Cerebellar nuclear complex (tissue), 1 donor: ENCODE measurements at places on chromosomes 1 and 21.

DNA sequence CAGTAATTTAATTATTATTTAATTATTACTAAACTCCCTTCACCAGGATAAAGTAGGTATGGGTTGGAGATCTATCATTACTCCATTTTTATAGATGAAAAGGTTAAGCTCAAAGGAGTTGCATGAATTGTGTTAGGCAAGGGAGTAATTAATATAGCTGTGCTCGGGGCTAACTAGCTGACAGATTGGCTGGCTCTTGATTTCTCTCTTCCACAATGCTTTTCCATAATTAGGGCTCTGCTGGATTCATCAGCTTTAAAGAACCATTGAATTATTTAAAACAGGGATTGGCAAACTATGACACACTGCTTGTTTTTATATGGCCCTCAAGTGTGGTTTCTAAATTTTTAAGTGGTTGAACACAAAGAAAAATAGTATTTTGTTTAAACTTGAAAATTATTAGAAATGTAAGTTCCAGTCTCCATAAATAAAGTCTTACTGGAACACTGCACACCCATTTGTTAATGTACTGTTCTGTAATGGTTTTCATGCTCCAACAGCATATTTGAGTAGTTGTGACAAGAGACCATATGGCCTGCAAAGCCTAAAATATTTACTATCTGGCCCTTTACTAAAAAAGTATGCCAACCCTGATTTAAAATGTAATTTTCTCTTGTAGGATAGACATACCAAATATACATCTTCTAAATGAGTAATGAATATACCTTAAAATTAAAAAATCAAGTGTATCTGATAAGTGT lies 76.4 kb downstream of the GDAP2 start:
- peak; percentile 49 for DNase-seq

GRCh38 chr1:226603022-226603857 lies 54.7 kb downstream of the STUM start:
- peak; percentile 81 for DNase-seq

GRCh38 chr1:26470878-26471497 lies 1.3 kb upstream of the HMGN2 start:
- no peak for DNase-seq

DNA sequence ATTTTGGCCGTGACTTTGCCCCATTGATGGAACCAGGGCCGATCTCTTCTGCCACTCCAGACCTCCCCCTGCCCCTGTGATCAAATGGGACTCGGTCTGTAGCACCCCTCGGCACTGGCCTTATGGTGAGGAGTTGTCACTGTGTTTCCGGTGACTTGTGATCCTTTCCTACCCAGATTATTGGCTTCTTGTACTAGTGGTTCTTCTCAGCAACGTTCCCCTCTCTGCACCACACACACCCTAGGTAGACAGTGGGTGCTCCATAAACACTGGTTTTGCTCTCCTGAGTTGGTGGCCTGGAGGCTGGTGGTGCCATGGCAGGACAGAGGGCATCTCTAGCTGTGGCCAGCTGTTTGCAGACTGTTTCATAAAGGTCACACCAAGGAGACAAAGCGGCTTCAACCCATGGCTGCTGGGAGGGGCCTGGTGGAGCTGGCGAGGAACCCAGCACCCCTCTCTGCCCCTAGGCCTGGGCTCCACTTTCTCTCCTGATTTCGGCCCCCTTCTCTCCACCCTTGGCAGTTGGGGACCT lies 50.7 kb downstream of the DHRS3 start:
- DNase-seq = no peak

DNA sequence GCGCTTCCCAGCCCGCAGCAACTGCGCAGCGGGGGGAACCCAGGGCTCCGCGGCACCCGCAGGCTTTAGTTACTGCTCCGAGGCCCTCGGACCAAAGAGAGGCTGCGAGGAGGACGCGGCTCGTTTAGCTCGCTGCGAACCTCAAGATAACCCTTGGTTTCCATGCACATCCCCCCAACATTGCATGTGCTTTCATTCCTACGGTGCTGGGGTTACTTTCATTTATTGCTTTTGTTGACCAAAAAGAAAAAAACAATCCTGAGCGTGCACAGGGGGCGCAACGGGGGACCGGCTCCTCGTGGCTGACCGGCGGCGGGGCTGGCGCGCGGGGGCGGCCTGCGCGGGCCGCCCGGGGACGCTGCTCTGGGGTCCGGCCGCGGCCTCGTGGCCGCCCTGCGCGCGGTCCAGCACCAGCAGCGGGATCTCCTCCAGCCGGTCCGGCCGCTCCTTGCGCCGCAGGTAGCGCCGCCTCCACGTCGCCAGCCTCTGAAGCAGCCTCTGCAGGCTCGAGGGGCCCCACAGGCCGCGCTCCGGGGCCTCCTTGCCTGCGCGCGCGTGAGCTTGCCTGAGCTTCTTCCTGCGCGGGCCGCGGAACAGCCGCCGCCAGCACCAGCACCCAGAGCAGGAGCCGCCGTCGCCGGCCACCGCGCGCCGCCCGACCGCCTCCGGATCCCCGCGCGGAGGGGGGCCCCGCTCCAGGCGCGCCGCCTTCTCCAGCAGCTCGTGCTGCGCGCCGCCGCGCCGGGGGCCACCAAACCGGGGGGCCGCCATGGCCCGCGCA lies 77.4 kb downstream of the DESI2 start:
- no peak for DNase-seq

- no peak for DNase-seq
Measured at GRCh38 chr1:162753998-162754585, 36.4 kb upstream of the HSD17B7 start.

DNA sequence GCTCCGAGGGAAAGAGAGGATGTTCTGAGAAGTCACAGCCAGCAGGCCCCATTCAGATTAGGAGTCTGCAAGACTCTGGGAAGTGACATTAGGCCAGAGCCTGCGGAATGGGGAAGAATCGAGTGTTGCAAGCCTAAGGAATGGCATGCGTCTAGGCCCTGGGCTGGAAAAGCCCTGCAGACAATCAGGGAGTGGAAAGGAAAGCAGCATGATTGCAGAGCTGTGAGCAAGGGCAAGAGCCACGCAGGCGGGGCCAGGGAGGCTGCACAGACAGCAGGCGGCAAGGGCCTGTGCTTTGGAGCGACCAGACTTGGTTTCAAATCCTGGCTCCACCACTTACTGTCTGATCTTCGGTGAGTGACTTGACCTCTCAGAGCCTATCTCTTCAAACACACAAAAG lies 118.2 kb downstream of the RRAGC start:
- no peak for DNase-seq
